ENCODE measurements at places on chromosomes 1 and 21. TPM values are rescaled to one million over a fixed set of nuclear protein-coding genes. Genes with fewer than 3 reads are reported as not detected.

GRCh38 chr1:150168960-150169601 is 19.4 kb downstream of the PLEKHO1 start:
- DNase-seq: peak; percentile 37

ROR1 gene
- total RNA-seq: 0.26 TPM

DNA sequence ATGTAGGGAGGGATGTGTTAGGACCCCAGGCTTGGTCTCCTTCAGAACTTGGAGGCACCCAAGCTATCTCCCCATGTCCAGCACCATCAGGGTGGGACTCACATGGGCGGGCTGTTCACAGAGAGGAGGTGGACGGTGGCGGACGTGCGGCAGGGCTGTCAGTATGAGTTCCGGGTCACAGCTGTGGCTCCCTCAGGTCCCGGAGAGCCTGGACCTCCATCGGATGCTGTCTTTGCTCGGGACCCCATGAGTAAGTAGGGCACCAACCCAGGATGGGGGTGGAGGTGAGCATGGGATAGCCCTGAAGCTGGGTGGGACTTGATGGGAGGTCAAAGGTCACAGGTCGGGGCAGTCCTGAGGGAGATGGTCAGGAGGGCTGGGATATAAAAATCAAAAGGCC is 27.8 kb downstream of the IGFN1 start:
- DNase-seq: no peak

C1QTNF12 gene
- 2.7 TPM for total RNA-seq

THEM5 gene
- total RNA-seq: not detected

MAP3K21 gene
- total RNA-seq: 6.9 TPM

GRCh38 chr1:89519779-89520358 is 4.8 kb upstream of the LRRC8B start:
- peak; percentile 56 for DNase-seq

Data from bronchial epithelial cell (primary cell).